Stomach (tissue), 19 donors: ENCODE measurements at places on chromosomes 3 and 15. TPM values are rescaled to one million over a fixed set of nuclear protein-coding genes. Genes with fewer than 3 reads are reported as not detected.
A peak's percentile ranks its signal among the peaks of the same experiment; 100 is the strongest.

DNA sequence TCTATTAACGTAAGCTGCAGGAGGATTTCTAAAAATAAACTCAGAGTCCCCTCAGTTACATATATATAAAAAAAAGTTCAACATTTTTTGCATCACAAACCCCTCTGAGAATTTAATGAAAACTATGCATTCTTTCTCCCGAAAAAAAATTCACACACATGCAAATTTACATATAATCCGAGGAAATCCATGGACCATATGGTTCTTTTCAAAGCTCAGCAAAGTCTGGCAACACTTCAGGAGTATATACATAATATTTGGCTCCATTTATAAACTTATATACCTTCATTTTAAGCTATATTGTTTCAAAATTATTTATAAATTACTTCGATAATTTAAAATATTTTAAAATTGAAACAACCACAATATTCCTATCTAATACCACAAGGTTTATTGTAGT, 140.7 kb upstream of the PLXND1 start:
- H3K36me3 ChIP-seq = no peaks in the 10 kb centered on the region
- no peak for DNase-seq
- no peak overlapping the region for H3K27ac ChIP-seq
- H3K4me1 ChIP-seq = peaks cover 22% of the 10 kb centered on the region

DNA sequence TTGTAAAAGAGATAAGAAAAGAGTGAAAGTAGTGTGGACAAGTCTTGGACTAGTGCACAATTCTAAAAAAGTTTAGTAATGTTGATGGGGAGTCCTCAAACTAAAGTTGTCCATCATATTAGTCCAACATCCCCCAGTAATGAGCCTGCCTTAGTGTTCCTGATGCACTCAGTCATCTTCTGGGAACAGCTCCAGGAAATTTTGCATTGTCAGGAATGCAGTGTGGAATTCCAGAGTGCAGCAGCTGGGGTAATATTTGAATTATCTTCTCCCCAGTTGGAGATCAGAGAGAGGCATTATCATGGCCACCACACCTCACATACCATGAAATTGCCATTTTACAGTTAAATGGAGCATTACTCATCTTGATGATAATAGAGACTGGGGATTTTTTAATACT, 528.8 kb upstream of the NAALADL2 start:
- H3K27me3 ChIP-seq = no peaks in the 10 kb centered on the region
- no peaks in the 10 kb centered on the region for H3K36me3 ChIP-seq
- no peak overlapping the region for H3K27ac ChIP-seq
- DNase-seq = peak; percentile 41

The GNAT1 gene
- total RNA-seq = not detected

- no peaks in the 10 kb centered on the region for H3K27me3 ChIP-seq
- no peak overlapping the region for H3K27ac ChIP-seq
- DNase-seq = no peak
- H3K4me1 ChIP-seq = no peaks in the 10 kb centered on the region
- H3K4me3 ChIP-seq = no peak overlapping the region
- no peaks in the 10 kb centered on the region for H3K36me3 ChIP-seq
These were observed 80.5 kb upstream of the WNT5A start for GRCh38 chr3:55567615-55568014.

The FILIP1L gene
- 97.3 TPM for total RNA-seq

GRCh38 chr15:99158626-99159412, 53.9 kb downstream of the SYNM start:
- no peaks in the 10 kb centered on the region for H3K27me3 ChIP-seq
- no peak overlapping the region for H3K4me3 ChIP-seq
- H3K36me3 ChIP-seq = peaks cover 19% of the 10 kb centered on the region
- no peak overlapping the region for H3K27ac ChIP-seq

The SLC28A1 gene
- total RNA-seq = 0.92 TPM

The SEC62 gene
- total RNA-seq = 79.9 TPM

The C3orf49 gene
- not detected for total RNA-seq

GRCh38 chr3:37907906-37908305, 46.2 kb downstream of the CTDSPL start:
- H3K4me1 ChIP-seq = peaks cover 34% of the 10 kb centered on the region
- peak; percentile 45 for DNase-seq
- no peaks in the 10 kb centered on the region for H3K36me3 ChIP-seq
- no peaks in the 10 kb centered on the region for H3K27me3 ChIP-seq
- H3K27ac ChIP-seq = no peak overlapping the region
- no peak overlapping the region for H3K4me3 ChIP-seq

GRCh38 chr3:33060609-33061337, 36.2 kb downstream of the GLB1 start:
- no peak overlapping the region for H3K27ac ChIP-seq
- no peak overlapping the region for H3K4me3 ChIP-seq
- H3K36me3 ChIP-seq = peaks cover 88% of the 10 kb centered on the region
- H3K27me3 ChIP-seq = no peaks in the 10 kb centered on the region
- peaks cover 4% of the 10 kb centered on the region for H3K4me1 ChIP-seq

The ALDH1L1 gene
- total RNA-seq = 17.4 TPM

DNA sequence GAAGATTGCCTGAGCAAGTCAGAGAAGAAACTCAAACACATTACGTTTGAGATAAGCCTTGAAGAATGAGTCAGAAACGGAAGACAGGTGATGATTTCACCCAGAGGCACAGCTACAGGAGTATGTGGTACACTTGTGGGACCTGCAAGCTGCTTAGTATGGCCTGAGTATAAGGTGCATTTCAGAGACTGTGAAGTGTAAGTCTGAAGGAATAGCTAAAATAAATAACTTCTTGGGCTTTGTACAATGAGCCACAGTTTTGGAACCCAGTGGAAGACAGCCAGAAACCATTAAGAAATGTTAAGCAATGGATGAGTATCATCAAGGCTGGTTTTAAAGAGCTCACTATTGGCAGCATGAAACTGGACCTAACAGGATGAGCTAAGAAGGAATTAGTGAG, 826.2 kb downstream of the ROBO1 start:
- no peaks in the 10 kb centered on the region for H3K27me3 ChIP-seq
- H3K4me3 ChIP-seq = no peak overlapping the region
- no peak overlapping the region for H3K27ac ChIP-seq
- no peak for DNase-seq
- no peaks in the 10 kb centered on the region for H3K36me3 ChIP-seq
- no peaks in the 10 kb centered on the region for H3K4me1 ChIP-seq

DNA sequence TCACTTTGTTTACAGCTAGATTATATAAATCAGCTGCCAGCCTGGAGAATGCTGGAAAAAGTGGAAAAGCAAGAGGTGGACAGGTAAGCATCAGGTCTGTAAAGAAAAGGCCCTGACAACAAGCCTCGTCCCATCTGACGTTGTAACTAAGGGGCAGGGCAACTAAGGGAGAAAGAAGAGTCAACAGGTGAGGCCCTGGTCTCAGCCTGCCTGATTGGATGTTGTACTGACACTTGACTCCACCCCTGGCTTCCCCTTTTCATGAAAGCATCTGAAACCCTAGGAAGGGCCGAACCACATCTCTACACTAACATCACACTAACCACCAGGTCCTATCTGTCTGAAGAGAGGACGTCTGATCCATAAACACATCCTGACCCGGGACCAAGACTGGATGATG, 357.6 kb upstream of the CFAP20DC start:
- H3K4me1 ChIP-seq = peaks cover 5% of the 10 kb centered on the region
- H3K36me3 ChIP-seq = no peaks in the 10 kb centered on the region
- no peak overlapping the region for H3K4me3 ChIP-seq
- no peaks in the 10 kb centered on the region for H3K27me3 ChIP-seq
- H3K27ac ChIP-seq = no peak overlapping the region
- DNase-seq = no peak

- no peak overlapping the region for H3K4me3 ChIP-seq
- DNase-seq = peak; percentile 83
- H3K36me3 ChIP-seq = no peaks in the 10 kb centered on the region
- no peaks in the 10 kb centered on the region for H3K27me3 ChIP-seq
- no peaks in the 10 kb centered on the region for H3K4me1 ChIP-seq
These were observed 63.2 kb downstream of the AKAP13 start for GRCh38 chr15:85443593-85444087.

- H3K27me3 ChIP-seq = peaks cover 22% of the 10 kb centered on the region
- H3K4me1 ChIP-seq = peaks cover 23% of the 10 kb centered on the region
These were observed 4.5 kb downstream of the SLC12A8 start for GRCh38 chr3:125207949-125208568.

DNA sequence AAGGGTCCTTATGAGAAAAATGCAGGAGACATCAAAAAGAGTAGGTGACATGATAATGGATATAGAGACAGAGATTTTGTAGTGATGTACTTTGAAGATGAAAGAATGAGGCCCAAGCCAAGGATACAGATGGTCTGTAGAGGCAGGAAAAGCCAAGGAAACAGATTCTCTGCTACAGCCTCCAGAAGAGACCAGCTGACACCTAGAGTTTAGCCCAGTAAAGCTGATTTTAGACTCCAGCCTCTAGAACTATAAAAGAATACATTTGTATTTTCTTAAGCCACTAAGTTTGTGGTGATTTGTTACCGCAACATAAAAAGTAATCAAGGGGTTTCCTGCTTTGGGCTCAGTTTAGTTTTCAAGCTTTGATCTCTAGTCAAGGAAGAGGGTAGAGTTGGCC, 64.8 kb downstream of the STRIT1 start:
- DNase-seq = no peak
- H3K27me3 ChIP-seq = no peaks in the 10 kb centered on the region
- peaks cover 22% of the 10 kb centered on the region for H3K4me1 ChIP-seq

The TRIM69 gene
- 0.58 TPM for total RNA-seq

The P2RY1 gene
- total RNA-seq = 10.5 TPM

DNA sequence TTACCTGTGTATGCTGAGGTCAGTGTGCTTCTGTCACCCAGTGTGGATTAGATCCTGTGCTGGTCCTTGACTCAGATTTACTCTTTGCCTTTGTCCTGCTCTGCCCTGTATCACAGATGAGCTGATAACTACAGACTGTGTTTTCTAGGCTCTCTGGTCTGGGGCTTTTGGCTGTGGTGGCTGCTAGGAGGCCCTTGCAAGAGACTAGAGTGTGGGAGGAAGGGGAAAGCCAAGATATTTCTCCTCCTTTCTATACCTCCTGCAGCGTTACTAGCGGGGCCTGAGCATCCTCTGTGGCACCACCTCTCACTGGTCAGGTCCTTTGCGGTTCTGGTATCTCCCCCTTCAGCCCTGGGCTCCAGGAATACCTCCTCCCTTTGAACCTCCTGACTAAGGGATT, 282.3 kb upstream of the TBC1D5 start:
- H3K27me3 ChIP-seq = no peaks in the 10 kb centered on the region
- H3K27ac ChIP-seq = no peak overlapping the region
- DNase-seq = no peak
- H3K4me3 ChIP-seq = no peak overlapping the region

- no peaks in the 10 kb centered on the region for H3K36me3 ChIP-seq
- no peaks in the 10 kb centered on the region for H3K4me1 ChIP-seq
- no peak for DNase-seq
- no peaks in the 10 kb centered on the region for H3K27me3 ChIP-seq
These were observed 15.8 kb downstream of the SPTSSB start for GRCh38 chr3:161355508-161355907.

GRCh38 chr3:151178208-151178845, 24.7 kb downstream of the GPR171 start:
- H3K27me3 ChIP-seq = no peaks in the 10 kb centered on the region
- no peaks in the 10 kb centered on the region for H3K36me3 ChIP-seq
- no peak for DNase-seq
- H3K4me3 ChIP-seq = no peak overlapping the region
- H3K4me1 ChIP-seq = no peaks in the 10 kb centered on the region
- no peak overlapping the region for H3K27ac ChIP-seq

DNA sequence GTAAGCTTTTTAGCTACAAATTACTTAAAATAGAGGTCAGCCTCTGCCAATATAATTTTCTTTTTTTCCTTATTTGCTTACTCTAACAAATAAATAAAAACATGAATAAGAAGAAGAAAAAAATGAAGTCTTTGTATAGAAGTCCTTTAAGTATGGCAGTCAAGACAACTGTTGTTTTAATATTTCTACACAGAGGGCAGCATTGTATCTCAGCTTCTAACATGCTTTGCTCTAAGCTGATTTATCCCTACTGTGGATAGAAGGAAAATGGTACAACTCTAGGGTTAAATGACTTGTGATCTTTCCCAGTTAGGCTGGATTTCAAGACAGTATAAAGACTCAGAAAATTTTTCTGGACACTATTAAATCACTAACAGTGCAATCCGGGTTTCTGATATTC, 104.3 kb upstream of the MEIS2 start:
- no peak overlapping the region for H3K27ac ChIP-seq
- no peaks in the 10 kb centered on the region for H3K27me3 ChIP-seq
- H3K4me1 ChIP-seq = no peaks in the 10 kb centered on the region

DNA sequence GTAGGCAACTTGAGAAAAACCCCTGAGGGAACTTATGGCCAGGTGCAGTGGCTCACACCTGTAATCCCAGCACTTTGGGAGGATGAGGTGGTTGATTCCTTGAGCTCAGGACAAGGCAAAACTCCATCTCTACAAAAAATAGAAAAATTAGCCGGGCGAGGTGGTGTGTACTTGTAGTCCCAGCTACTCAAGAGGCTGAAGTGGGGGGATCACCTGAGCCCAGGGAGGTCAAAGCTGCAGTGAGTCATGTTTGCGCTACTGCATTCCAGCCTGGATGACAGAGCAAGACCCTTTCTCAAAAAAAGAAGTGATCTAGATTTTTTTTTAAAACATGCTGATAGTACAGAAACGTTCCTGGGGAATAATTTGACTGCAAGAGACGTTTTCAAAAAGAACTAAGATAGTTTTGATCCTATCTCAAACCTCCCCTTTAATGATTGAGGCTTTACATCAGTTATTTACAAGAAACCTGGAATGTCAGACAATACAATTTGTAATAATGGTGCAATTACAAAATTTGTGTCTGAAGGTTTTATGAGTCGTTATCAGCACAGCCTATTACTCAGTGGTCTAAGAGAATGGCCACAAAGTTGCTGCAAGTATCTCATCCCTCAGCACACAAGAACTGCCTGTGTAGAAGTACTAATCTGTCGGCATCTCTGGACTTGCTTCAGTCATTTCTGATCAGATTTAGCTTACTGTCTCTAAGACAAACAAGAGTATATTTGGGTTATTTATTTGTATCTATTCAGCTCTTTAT, 32.2 kb upstream of the KLHL25 start:
- H3K27me3 ChIP-seq = no peaks in the 10 kb centered on the region
- no peak overlapping the region for H3K4me3 ChIP-seq
- H3K4me1 ChIP-seq = no peaks in the 10 kb centered on the region
- no peak overlapping the region for H3K27ac ChIP-seq

DNA sequence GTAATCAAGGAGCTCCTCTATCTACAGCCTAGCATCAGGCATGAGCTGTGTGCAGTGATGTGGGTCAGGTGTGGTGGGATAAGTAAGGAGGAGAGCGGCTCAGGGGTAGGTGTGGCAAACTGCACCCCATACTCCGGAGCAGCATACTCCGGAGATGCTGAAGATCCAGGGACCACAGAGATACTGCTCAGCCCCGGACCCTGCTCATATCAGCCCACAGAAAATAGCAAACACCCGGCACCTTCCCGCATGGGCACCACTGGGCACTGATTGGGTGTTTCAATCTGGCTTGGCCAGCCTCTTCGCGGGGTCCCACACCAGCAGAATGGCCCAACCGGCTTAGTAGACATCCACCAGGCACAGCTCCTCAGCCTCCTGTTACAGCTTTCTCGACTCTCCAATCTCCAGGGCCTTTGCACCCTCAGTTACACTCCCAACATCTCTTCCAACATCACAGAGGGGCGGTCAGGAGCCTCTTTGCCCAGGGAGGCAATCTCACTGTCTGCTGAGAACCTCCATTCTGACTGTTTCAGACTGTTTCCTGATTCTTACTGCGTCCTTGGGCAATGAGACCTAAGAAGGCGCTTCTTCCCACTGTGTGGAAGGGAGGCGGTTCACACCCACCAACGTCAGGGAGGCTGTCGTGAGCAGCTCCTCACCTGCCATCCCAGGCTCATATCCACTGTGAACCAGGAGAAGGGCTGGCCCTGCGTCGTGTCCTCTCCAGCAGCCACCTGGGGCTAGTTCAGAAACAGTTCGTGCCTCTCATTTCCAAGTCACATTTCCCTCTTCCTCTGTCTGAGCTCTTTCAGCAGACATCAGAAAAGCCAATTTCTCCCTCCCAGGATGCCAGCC, 59.8 kb downstream of the CAPN7 start:
- H3K36me3 ChIP-seq = peaks cover 12% of the 10 kb centered on the region
- peaks cover 20% of the 10 kb centered on the region for H3K4me1 ChIP-seq
- no peak for DNase-seq
- H3K4me3 ChIP-seq = no peak overlapping the region

The LRRC31 gene
- total RNA-seq = 35.3 TPM
